ENCODE measurements at places on chromosomes 6 and 20.

DNA sequence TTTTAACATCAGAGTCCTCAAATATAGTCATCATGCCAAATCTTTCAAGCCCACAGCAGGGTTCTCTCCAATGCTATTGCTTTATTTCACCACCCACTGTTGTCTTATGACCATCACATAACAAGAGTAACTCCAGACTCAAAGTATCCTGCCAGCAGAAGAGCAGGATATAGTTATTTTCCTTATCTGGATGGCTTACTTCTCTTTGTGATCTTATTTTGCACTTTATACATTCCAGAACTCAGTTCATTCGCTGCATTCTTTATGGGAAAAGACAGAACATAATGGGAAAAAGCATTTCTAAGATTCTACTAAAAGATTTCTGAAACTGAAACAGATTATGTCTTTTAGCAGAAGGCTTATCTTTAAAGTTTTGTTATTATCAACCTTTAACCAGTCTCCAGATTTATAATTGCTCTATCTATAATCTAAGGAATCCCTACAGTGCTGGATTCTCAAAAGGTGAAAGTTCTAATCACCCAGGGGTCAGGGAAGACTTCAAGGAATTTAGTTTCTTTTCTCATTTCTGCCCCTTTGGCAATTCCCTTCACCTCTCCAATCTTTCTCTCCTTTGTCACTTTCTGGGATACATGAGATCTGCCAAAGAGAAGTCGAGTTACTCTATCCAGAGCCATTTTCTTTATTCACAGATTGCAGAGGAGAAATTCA lies 190.4 kb downstream of the TPBG start:
- no peak for DNase-seq

GRCh38 chr6:157380458-157380778 lies 572 bp upstream of the ZDHHC14 start:
- DNase-seq = peak; percentile 46

DNA sequence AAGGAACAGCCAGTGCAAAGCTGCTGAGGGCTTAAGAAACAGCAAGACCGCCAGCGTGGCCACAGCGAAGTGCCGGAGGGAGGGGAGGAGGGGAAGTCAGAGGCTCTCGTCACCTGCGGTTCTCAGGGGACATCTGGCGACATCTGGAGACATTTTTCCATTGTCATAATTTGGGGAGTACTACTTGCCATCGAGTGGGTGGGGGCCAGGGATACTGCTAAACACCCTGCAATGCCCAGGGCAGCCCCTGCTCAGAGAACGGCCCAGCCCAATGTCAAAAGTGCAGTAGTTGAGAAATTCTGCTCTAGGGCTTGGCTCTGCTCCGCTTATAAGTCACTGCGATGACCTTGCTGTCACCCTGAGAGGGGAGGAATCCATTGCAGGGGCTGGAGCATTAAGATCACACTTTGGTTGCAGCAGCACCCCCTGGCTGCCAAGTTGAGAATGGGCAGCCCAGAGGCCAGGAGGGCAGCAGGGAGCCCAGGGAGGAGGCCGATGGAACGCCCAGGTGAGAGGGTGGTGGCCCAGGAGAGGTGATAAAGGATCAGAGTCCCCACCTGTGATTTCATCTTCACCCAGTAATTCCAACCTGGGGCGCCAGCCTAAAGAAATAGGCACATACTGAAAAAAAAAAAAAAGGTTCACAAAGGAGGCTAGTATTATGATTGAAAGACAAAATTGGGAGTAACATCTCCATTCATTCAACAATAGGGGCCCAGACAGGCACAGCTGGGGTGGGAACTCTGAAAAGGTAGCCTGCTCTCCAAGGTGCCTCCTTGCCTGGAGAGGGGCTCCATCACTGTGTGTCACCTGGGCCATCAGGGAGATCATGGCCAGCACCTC lies 218.2 kb downstream of the BMP7 start:
- peak; percentile 80 for DNase-seq

GRCh38 chr6:102813489-102814275 lies 1420.2 kb downstream of the GRIK2 start:
- DNase-seq = no peak

DNA sequence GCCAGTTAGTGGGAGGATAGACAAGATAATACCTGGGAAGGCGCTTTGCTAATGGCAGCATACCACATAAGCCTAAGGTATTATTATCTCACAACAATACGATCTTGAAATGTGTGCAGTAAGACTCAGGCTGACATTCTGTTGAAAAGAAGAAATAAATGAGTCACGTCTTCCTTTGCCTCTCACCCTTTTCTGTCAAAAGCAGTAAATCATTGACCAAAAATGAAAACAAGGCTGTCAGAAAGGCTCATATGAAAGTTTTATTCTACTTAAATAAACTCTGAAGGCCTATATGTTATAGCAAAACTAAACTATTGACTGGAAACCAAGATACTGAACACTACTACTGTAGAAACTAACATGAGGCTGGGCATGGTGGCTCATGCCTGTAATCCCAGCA lies 43.1 kb upstream of the IL20RA start:
- no peak for DNase-seq

- DNase-seq = no peak
These were observed 268.4 kb upstream of the IRAK1BP1 start for GRCh38 chr6:78598966-78599365.

- DNase-seq = no peak
These were observed 32.8 kb downstream of the FAM8A1 start for GRCh38 chr6:17632934-17633333.

DNA sequence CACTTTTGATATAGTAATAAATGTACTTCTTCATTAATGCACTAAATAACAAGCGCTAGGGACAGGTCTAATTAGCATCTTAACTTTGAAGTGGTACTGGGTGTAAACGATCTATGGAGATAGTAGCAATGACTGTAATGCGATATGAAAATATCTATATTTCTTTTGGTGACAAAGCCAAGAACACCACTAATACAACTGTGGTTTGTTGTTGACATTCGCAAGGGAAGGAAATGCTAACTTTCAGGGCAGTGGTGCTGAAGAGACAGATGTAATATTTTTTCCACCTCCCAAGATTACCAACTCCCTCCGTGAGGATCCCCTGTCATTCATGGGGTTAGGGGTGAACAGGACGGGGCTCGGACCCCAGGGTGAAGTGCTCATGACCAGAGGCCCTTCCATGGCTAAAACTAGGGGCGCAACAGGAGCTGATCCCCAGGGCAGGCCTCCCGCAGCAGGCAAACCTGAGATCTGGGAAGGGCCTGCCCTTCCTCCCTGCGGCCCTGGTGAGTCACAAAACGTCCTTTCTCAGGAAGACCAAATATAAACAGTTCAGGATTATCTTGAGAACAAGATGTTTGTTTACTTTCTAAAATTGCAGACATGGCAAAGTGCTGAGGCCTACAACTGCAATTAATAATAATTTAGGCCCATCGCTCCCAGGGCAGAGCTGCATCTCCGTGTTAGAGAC lies 65.0 kb upstream of the TOX2 start:
- DNase-seq = no peak

DNA sequence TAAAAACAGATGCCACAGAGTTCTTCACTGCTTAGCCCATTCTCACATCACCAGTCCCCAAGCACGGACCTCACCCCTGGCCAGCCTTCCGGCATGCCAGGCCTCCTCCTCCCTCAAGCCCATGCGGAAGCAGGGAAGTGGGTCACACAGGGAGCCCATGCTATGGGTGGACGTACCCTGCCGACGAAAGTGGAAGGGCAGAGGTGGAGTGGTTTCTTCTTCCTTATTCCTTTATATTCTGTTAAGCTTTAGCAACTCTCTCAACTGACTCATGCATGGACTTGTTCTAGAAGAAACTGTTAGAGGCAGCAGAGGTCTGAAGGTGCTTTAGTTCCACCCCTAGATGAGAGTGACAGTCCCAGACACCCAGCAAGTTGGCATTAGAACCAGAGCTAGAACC lies 118.6 kb downstream of the LY86 start:
- DNase-seq = no peak

GRCh38 chr6:96186516-96187195 lies 170.9 kb downstream of the FUT9 start:
- DNase-seq = no peak

DNA sequence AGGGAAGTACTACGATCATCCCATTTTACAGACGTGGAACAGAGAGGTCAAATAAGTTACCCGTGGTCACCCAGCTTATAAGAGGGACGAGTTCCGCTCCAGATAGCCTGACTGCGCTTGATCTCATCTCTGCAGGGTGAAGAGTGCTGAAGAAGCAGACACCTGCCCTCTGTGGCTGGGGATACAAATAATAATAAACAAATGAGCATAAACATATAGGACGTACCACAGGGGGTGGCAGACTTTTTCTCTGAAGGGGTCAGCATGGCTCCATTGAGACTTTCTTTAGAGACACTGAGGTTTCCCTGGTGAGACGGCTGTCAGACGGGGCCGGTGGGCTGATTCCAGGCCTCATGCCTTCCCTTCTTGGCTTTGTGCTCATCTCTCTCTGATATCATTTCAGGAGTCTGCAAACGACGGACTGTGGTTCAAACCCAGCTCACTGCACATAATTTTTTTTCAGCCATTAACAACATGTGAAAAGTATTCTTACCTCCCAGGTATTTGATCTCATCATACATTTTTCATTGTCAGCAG lies 47.1 kb downstream of the IRF4 start:
- DNase-seq = no peak

DNA sequence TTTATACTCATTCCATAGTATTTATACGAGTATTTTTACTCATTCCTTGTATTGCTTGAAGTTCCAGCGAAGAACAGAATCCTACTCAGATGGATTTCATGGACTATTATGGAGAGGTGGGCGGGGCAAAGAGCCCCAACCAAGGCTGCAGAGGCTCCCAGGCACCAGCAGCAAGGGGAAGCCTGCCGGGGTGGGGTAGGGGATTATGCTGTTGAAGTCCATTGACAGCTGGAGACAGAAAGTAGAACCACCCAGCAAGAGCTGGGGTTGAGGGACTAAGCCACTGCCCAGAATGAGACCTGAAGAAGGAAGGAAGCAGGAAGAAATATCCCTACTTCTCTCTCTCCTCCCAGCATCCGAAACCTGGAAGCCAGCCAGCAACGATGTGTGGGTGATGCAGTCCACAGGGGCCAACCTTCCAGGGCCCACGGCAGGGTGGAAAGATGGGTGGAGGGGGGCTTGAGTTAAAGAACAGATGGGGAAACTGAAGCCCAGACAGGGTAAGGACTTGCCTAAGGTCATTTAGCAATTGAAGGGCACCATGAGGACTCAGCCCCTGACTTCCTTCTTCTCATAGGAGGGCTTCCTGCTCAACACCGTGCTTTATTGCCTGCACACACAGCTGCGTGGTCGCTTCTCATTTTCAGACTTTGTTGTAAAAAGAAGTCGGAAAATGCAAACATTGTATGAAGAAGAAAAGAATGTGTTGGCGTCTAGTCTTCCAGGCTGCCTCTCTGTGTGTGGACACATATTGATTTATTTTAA lies 18.3 kb upstream of the GTSF1L start:
- peak; percentile 36 for DNase-seq

GRCh38 chr20:23225407-23226060 lies 125.1 kb upstream of the NXT1 start:
- no peak for DNase-seq

- DNase-seq = no peak
These were observed 27.4 kb downstream of the MRS2 start for GRCh38 chr6:24430086-24430485.

GRCh38 chr6:106159531-106159940 lies 73.4 kb downstream of the PRDM1 start:
- no peak for DNase-seq

GRCh38 chr20:50052550-50053361 lies 60.2 kb downstream of the UBE2V1 start:
- DNase-seq = no peak

DNA sequence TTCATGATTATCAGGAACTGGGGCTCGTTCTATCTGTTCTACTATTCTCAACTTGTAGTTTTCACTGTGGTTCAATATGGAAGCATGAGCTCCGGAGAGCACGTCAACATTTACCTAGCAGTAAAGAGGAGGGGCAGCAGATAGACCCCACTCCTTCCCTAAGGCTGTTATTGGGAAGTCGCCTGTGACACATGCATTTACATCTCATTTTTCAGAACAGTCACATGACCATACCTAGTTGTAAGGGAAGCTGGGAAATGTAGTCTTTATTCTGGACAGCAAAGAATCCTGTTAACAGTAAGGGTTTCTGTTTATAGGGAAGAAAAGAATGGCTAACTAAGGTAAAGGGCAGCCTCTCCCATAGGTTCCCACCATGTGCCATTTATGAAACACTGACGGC lies 158.3 kb downstream of the ZFP64 start:
- DNase-seq = no peak

- DNase-seq = no peak
These were observed 70.8 kb upstream of the SRSF6 start for GRCh38 chr20:43386878-43387277.

DNA sequence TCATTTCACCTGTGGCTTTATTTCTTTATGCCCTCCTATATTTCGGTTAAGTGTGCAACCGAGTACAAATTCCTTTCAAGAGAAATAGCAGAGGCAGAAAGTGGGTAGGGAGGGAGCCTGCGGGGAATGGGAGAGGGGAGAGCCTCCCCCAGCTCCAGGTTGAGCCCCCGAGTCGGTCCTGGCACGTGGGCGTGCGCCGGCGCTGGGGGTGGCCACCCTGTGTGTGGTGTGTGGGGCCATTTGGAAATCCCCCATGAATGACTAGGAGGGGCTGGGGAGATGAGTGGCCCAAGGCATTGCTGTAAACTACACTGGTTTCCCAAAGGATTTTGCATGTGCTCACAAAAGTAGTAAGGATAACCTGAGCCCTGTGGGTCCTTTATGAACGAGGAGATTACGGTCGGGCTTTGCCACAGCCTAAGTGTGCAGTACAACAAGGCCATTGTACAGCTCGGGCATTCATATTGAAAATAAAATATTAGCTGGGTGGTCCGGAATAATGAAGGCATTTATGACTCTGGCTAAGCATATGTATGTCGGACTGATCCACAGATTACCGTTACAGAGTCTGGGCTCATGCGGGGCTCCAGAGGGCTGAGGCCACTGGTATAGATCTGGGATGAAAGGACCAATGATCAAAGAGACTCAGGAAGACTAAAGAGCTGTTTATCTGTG lies 84.5 kb upstream of the RALGAPA2 start:
- DNase-seq = no peak

- DNase-seq = no peak
These were observed 44.7 kb upstream of the SLC22A16 start for GRCh38 chr6:110520992-110521543.

- DNase-seq = no peak
These were observed 70.5 kb upstream of the FAM184A start for GRCh38 chr6:119148825-119149525.

GRCh38 chr6:110217266-110217665 lies 37.0 kb downstream of the CDC40 start:
- no peak for DNase-seq

GRCh38 chr6:168278904-168279303 lies 40.7 kb downstream of the DACT2 start:
- no peak for DNase-seq

All from neural progenitor cell (in vitro differentiated cells).